ENCODE measurements at places on chromosomes 13 and 19. TPM values are rescaled to one million over a fixed set of nuclear protein-coding genes. Genes with fewer than 3 reads are reported as not detected.

Gene KIR3DL2
- not detected for total RNA-seq

Gene TMEM255B
- total RNA-seq: 8.2 TPM

GRCh38 chr13:43240278-43240677 lies 216.9 kb downstream of the DNAJC15 start:
- DNase-seq: no peak

DNA sequence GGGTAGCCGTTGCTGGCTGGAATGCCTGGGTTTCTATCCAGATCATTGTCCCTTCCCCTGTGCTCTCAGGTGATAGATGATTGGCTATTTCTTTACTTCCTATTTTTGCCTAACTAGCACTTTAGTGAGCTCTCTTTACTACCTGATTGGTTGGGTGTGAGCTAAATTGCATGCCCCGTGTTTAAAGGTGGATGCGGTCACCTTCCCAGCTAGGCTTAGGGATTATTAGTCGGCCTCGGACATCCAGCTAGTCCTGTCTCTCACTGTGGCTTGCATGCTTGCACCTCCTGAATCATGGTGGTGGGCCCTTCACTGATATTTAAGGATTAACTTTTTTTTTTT lies 10.1 kb downstream of the TTYH1 start:
- DNase-seq: no peak

GRCh38 chr19:42249149-42249750 lies 5.7 kb downstream of the ERF start:
- DNase-seq: no peak

- DNase-seq: no peak
Measured at GRCh38 chr13:50224534-50224933, 209.3 kb downstream of the KCNRG start.
